ENCODE measurements at places on chromosomes 5 and 9.

DNA sequence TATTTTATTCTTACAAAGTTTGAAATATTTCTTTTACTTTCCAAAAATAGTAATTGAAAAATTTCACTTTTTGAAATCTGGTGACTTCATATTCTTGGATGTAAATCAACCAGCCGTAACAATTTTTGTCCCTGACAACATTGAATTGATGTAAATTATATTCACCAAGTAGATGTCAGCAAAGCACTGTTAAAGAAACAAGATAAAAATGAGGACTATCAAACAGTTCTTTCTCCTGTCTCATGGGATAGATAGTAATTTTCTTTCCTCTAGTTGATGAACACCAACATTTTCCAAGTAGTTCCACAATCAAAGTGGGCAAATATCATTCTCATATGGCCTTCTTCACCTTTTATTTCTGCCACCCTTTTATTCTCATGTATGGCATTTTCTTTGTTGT lies 1461.9 kb downstream of the MAT2B start:
- no peak for DNase-seq

- no peak for DNase-seq
These were observed 753.2 kb upstream of the DMAC1 start for GRCh38 chr9:8552732-8553131.

DNA sequence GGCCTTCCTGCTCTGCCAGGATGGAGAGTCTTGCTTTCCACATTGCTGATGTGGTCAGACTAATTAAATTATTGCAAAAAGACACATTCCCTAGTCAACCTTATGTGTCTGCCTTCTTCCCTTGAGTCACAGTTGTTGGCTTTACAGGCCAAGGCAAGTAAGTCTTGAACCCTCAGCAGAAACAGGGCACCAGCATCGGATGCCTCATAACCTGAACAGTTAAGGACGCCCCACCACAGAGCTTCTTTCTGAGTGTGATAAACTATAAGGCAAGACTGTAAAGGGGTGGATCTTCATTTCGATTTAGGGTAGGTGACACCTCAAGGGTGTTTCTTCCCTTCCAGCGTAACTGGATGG lies 670 bp upstream of the KIF2A start:
- no peak for DNase-seq

DNA sequence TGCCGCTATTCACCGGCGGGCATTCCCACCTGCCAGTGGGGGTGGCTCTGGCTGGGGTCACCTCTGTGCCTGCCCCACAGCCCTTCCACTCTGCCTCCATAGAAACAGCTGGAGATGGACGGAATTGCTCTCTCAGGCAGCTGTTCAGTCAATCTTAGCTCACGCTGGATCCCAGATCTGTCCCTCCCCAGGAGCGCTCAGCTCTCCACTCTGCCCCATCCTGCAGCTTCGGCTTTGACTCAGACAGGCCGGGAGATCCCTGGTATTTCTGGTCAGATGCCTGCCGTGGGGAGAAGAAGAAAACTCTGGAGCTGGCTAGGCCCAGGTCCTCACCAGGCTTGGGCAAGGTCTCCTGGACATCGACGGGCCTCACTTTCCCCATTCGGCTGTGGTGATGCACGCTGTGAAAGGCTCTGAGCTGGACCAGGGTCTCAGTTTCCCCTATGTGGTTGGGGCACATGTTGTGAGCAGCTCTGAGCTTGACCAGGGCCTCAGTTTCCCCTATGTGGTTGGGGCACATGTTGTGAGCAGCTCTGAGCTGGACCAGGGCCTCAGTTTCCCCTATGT lies 7.6 kb upstream of the SLC9A3 start:
- DNase-seq = no peak

- DNase-seq = no peak
These were observed 17.7 kb downstream of the SLC25A48 start for GRCh38 chr5:135851915-135852845.
